ENCODE measurements at places on chromosomes 4 and X.
A peak's percentile ranks its signal among the peaks of the same experiment; 100 is the strongest.

DNA sequence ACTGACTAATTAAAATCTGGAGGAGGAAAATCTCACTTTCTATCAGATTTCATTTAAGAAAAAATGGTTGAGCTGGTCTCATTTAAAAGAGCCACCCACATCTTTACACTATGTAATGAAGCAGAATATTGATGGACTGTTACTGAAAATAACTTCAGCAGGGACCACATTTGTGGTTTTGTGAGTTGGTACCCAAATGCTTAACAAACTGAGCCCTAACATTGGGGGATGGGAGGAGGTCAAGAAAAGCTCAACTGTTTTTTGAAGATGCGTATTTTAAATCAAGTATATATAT lies 30.1 kb downstream of the HOPX start:
- DNase-seq, result no peak

- no peak for DNase-seq
Measured at GRCh38 chr4:120683897-120684540, 238.5 kb downstream of the PRDM5 start.

DNA sequence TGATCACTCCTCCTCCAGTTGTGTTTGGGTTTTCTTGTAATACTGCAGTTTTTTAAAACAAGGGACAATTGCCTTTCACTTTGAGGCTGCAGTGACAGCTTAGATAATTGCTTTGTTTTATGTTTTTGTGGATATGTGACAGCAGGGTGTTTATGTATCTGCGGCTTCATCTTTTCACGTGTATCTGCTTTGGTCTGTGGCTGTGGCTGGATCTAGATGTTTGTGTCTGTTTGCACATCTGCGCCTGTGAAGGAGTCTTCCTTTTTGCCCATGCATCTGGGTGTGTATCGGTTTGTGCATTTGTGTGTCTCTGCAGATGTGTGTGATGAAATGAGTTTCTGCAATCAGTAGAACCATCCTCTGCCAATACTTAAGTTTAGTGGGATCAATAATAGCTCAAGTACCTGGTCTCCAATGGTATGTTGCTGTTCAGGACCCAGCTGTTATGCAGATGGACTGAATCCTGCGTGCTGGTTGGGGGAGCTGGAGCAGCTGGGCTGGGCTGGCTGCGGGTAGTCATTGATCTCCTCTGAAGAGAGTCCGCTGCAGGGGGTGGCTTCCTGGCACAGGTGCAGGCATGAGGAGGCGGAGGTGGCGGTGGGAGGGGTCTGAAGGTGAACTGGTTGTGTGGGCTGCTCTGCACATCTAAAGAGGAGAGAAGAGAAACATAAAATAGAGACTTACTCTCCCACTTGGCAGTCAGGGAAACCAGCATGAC lies 390.3 kb downstream of the SH2D1A start:
- no peak for DNase-seq

DNA sequence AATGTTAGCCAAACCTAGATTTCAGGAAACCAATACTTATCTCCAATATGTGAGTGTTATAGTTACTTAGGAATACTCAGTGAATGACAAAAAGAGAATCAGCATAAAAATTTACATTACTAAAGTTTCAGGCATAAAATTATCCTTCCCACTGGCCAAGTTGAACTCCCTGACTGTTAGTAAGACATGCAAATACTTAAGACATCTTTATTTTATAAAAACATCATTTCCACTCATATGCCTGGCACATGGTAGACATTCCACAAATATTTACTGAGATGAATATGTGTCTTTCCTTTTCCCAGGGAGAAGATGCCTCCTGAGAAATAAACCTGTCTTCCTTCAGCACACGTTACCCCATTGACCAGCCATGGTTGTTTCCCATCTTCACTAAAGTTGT lies 7.3 kb downstream of the VEGFD start:
- no peak for DNase-seq

DNA sequence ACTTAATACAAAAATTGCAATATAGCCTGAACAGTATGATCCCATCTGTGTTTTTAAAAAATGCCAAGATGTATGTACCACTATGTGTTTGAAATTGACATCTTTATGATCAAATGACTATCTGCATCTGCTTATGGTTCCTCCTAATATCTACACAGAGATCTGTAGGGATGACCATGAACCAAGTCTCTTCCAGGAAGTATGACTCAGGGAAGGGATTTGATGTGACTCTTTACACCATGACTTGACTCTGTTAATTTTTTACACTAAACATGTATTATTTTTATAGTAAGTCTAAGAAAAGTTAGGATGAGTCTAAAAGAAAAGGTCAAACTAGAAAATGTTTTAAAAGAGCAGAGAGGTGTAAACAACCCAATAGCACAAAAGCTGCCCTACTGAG lies 164.0 kb downstream of the SH3KBP1 start:
- DNase-seq, result no peak

- peak; percentile 26 for DNase-seq
Measured at GRCh38 chrX:64975491-64975890, 759 bp downstream of the ZC4H2 start.

GRCh38 chrX:30831082-30831481 lies 58.0 kb downstream of the TAB3 start:
- DNase-seq, result no peak

- DNase-seq, result no peak
Measured at GRCh38 chr4:83360018-83360417, 25.4 kb upstream of the HPSE start.

- DNase-seq, result no peak
Measured at GRCh38 chr4:15878011-15878410, 60.5 kb downstream of the FGFBP1 start.

DNA sequence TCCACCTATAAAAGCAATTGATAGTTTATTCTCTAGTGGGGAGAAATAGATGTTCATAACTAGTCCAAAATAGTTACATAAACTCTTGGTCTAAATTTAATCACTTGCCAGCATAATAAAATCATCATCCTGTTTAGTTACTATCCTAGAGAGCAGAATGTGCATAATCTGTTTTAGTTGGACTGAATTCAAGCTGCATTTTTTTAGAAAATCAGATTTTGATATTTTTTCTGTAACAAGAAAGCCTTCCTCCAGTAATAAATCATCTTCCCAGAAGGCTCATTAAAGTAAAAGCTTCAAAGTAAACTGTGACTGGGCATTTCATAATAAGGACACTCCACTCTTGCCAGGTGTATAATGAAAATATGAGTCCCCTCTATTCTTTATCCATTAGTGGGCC lies 453.1 kb downstream of the TRAM1L1 start:
- DNase-seq, result no peak

- no peak for DNase-seq
Measured at GRCh38 chr4:102420563-102421398, 75.5 kb upstream of the SLC39A8 start.

- no peak for DNase-seq
Measured at GRCh38 chr4:94877973-94878372, 120.2 kb downstream of the BMPR1B start.

- DNase-seq, result no peak
Measured at GRCh38 chr4:63085091-63085490, 1324.2 kb downstream of the TECRL start.

GRCh38 chrX:28585767-28586166 lies 1.5 kb upstream of the IL1RAPL1 start:
- DNase-seq, result no peak

DNA sequence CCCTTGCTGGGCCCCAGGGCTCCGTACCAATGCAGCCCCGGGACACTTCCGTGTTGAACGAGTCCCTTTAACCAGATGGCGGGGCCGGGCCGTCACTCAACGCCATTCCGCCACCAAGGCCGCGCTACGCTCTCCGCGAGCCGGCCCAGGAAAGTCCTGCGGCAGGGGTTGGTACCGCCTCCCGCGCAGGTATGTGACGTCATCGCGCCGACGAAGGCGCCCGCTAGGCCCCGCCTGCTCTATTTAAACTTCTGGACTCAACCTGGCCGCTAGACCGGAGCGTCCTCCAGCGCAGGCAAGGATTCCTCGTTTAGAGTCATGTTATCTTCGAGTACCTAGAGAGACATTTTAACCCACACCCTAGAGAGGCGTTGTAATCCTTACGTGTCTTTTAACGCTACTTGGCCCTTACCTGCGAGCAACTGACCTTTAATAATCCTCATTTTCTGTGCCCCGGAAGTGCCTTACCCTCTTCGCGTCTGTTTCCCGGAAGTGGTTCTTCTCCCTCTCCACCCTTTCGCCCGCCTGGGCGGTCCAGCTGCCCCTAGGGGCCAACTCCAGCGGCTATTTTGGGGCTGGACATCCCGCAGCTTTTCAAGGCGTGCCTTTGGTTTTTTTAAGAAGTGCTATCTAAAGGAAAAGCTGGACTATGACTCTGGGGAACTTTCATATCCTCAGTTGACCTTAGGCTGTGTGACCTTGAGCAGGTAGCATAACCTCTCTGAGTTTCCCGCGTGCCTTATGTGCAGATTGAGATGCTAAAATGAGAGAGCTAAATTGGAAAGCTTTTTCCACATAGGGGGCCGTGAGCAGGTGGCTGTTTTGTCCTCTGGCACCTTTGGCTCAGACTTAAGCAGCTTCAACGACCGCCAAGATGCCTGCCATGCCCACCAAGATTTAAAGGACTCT lies at the start of gene PNPLA4:
Gene PNPLA4, minus strand, starts transcription at position 155 of the 909 bp plus-strand sequence. CDS start 1,294 bp downstream, outside the sequence.
- peak; percentile 93 for DNase-seq

- no peak for DNase-seq
Measured at GRCh38 chr4:25950461-25951389, 36.7 kb downstream of the SMIM20 start.

GRCh38 chr4:67087897-67088296 lies 457.4 kb downstream of the CENPC start:
- DNase-seq, result peak; percentile 35

DNA sequence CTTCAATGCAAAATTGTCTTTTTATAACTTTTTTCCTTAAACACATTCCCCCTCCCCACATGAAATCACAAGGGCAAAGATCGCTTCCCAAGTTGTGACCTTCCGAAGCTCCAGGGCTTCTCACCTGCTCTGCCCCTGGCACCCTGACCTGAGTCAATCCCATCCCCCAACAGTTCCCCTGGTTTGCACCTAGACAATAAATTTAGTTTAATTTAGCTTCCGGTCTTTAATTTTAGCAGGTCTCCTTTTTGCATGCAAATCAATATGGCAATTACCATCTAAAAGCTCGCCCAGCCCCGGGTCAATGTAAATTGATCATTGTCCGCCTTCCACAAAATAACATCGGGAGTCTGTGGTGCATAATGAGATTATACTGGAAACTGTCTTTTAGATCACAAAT lies 6.8 kb downstream of the BCOR start:
- no peak for DNase-seq

- no peak for DNase-seq
Measured at GRCh38 chr4:171639540-171639939, 173.7 kb upstream of the GALNTL6 start.

DNA sequence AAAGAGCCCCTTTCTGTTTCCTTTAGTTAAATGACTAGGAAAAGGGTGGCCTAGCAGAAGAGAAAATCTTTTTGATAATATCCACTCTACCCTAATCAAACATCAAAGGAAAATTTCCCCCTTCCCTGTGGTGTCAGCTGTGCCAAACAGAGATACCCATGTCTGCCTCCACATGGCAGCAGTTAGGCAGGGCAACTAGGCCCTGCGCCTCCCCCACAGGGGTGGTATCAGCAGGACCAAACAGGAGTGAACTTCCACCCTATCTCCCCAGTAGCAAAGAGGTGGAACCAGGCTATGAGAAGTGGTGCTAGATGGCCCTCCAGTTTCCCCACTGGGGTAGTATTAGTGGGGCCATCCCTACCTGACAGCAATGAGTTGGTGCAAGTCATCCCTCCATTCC lies 19.8 kb upstream of the XKRX start:
- DNase-seq, result no peak
